Naive B cell (primary cell): ENCODE measurements at places on chromosomes 12 and 14. TPM values are rescaled to one million over a fixed set of nuclear protein-coding genes. Genes with fewer than 3 reads are reported as not detected.

Gene KITLG
- polyA plus RNA-seq: not detected

Gene KLRF2
- polyA plus RNA-seq: not detected

Gene DEGS2
- polyA plus RNA-seq: 1.2 TPM

DNA sequence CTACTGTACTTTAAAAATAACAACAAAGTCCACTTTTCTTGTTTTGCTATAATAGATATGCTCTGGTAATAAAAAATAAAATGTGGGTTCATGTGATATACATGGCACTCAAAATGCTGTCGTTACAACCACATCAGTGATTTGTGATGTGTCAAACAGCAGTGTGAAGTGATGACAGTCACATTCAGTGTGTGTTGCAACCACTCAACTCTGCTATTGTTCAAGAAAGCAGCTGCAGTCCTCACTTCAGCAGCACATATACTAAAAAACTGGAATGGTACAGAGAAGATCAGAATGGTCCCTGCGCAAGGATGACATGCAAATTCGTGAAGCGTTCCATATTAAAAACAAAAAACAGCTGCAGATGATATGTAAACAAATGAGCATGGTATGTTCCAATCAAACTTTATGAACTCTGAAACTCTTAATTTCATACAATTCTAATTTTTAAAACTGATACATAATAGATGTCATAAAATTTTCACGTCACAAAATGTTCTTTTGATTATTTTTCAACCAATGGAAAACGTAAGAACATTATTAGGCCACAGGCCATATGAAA lies 6.7 kb downstream of the TRMT5 start:
- no peak for DNase-seq

DNA sequence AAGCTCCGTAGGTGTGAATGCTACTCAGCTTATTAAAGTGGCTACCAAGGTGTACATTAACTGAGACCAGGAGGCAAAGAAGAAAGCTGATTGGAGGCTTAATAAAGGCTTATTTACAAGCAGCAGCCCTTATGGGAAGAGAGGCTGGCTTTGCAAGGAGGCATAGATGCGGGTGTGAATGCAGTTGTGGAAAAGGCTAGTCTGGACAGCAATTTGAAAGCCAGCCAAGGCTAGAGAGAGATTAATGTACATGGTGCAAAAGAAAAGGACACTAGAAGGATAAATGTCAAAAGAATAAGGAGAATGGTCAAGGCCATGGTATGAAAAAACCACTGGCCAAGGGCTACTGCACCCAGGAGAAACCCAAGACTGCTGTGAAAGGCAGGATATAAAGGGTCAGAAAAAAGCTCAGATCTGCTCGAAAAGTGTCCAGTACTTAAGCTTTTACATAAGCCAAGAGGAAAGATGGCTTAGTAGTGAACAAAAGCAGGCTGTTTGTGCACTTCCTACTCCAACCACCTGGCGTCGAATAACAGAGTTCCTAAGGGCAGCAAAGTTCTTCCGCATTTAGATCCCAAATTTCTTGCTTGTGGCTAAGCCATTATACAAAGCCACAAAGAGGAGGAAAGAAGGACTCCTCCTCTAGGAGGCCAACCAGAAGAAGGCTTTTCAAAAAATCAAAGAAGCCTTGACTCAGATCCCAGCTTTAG lies 24.0 kb downstream of the KLRK1 start:
- no peak for DNase-seq

GRCh38 chr14:59657769-59658168 lies 81.2 kb upstream of the CCDC175 start:
- DNase-seq: no peak

DNA sequence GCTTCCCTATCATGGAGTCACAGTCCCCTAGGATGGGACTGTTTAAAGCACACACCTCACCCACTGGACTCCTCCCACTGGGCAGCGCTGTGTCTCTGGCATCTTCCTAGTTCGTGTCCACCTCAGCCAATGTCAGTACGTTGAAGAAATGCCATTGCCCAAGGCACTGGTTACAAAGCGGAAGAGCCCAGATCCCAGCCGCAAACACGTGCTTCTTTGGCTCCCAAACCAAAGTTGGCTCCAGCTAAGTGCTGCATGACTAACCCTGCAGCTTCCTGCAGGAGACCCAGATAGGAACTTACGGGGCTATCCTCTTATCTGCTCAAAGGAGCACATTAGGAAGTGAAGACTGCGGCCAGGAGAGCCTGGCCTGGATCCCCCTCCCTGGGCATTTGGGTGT lies 9.3 kb downstream of the SYNE3 start:
- no peak for DNase-seq

DNA sequence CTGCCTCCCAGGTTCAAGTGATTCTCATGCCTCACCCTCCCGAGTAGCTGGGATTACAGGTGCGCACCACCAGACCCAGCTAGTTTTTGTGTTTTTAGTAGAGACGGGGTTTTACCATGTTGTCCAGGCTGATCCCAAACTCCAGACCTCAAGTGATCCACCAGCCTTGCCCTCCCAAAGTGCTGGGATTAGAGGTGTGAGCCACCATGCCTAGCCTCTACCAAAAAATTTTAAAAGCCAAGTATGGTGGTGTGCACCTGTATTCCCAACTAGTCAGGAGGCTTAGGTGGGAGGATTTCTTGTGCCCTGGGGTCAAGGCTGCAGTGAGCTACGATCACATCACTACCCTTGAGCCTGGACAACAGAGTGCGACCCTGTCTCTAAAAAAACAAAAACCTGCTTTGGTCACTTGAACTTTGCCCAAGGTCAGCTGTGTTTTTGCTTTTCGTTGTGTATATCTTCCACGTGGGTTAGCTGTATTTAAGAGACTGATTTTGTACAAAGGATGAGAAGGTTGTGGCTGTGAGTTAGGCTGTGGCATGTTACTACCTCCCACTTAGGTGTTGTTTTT lies 12.7 kb downstream of the C12orf76 start:
- no peak for DNase-seq

Gene ZDHHC22
- polyA plus RNA-seq: not detected

GRCh38 chr12:89208661-89209096 lies 143.6 kb downstream of the DUSP6 start:
- no peak for DNase-seq

- DNase-seq: no peak
Measured at GRCh38 chr12:38956337-38956736, 50.9 kb upstream of the CPNE8 start.

Gene KRT72
- not detected for polyA plus RNA-seq
